Chondrocyte (in vitro differentiated cells): ENCODE measurements at places on chromosomes 5 and 9.

- H3K27ac ChIP-seq: no peak overlapping the region
- no peaks in the 10 kb centered on the region for H3K27me3 ChIP-seq
- peaks cover 2% of the 10 kb centered on the region for H3K36me3 ChIP-seq
Measured at GRCh38 chr5:96930589-96930988, 5.3 kb upstream of the LNPEP start.

DNA sequence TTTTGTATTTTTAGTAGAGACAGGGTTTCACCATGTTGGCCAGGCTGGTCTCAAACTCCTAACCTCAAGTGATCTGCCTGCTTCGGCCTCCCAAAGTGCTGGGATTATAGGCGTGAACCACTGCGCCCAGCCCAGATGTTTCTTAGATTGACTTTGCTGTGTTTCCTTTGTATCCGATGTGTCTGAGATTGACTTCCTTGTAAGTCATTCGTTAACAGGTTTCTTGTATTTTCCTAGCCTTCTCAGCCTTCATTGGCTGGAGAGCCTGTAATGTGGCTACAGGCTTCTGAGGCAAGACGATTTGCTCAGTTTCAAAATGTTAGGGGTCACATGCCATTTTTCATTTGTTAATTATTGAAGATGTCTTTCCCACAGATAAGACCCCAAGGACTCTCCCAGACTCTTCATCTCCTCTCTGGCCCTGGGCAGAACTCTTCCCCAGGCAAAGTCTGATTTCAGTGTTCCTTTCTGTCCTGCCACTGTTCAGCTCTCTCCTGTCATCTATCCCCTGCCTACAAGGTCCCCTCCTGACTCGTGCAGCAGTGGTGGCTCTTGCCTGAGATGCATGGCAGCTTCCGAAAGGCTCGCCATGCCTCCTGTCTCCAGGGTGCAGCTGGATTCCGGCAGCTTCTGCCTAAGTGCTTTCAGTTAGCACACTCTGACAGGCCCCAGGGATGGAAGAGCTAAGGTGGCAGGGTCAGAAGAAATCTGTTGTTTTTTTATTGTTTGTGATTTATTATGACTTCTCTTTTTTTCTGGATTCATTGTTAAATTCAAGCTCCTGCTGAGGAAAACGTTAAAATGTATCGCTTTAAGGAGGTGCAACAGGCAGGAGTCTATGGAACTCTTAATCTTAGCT lies 206.4 kb downstream of the AOPEP start:
- peaks cover 92% of the 10 kb centered on the region for H3K4me1 ChIP-seq
- no peaks in the 10 kb centered on the region for H3K27me3 ChIP-seq
- DNase-seq: no peak
- H3K27ac ChIP-seq: peak overlapping the region; percentile 79
- H3K36me3 ChIP-seq: peaks cover 28% of the 10 kb centered on the region
- H3K4me3 ChIP-seq: no peak overlapping the region

GRCh38 chr5:178356431-178356872 lies 123.8 kb upstream of the PHYKPL start:
- H3K27me3 ChIP-seq: peaks cover 36% of the 10 kb centered on the region
- peak overlapping the region; percentile 13 for H3K4me3 ChIP-seq
- no peaks in the 10 kb centered on the region for H3K36me3 ChIP-seq
- DNase-seq: peak; percentile 93

GRCh38 chr9:33153666-33154065 lies 13.5 kb downstream of the B4GALT1 start:
- DNase-seq: no peak
- peaks cover 60% of the 10 kb centered on the region for H3K4me1 ChIP-seq
- H3K4me3 ChIP-seq: no peak overlapping the region

- no peak overlapping the region for H3K4me3 ChIP-seq
- no peaks in the 10 kb centered on the region for H3K27me3 ChIP-seq
- H3K36me3 ChIP-seq: no peaks in the 10 kb centered on the region
- no peaks in the 10 kb centered on the region for H3K4me1 ChIP-seq
Measured at GRCh38 chr9:71364186-71364955, 242.9 kb upstream of the TRPM3 start.

- no peak overlapping the region for H3K4me3 ChIP-seq
- H3K36me3 ChIP-seq: no peaks in the 10 kb centered on the region
- H3K4me1 ChIP-seq: peaks cover 49% of the 10 kb centered on the region
- H3K27me3 ChIP-seq: no peaks in the 10 kb centered on the region
- DNase-seq: no peak
Measured at GRCh38 chr9:3040761-3041160, 196.9 kb upstream of the PUM3 start.

- H3K36me3 ChIP-seq: no peaks in the 10 kb centered on the region
- H3K4me1 ChIP-seq: peaks cover 30% of the 10 kb centered on the region
- H3K4me3 ChIP-seq: peak overlapping the region; percentile 94
- H3K27me3 ChIP-seq: no peaks in the 10 kb centered on the region
Measured at GRCh38 chr5:14869668-14870164, 1.9 kb downstream of the ANKH start.

GRCh38 chr9:137149942-137150616 lies 11.1 kb downstream of the GRIN1 start:
- H3K4me3 ChIP-seq: no peak overlapping the region
- H3K27ac ChIP-seq: no peak overlapping the region
- DNase-seq: no peak
- H3K4me1 ChIP-seq: no peaks in the 10 kb centered on the region

- H3K36me3 ChIP-seq: no peaks in the 10 kb centered on the region
- peak overlapping the region; percentile 37 for H3K27ac ChIP-seq
- H3K27me3 ChIP-seq: peaks cover 11% of the 10 kb centered on the region
- DNase-seq: no peak
- H3K4me1 ChIP-seq: peaks cover 9% of the 10 kb centered on the region
Measured at GRCh38 chr5:10856683-10857337, 95.8 kb upstream of the DAP start.

- H3K36me3 ChIP-seq: no peaks in the 10 kb centered on the region
- no peak overlapping the region for H3K27ac ChIP-seq
- no peak for DNase-seq
- no peak overlapping the region for H3K4me3 ChIP-seq
- no peaks in the 10 kb centered on the region for H3K4me1 ChIP-seq
Measured at GRCh38 chr9:98045234-98046179, 11.0 kb upstream of the NANS start.

DNA sequence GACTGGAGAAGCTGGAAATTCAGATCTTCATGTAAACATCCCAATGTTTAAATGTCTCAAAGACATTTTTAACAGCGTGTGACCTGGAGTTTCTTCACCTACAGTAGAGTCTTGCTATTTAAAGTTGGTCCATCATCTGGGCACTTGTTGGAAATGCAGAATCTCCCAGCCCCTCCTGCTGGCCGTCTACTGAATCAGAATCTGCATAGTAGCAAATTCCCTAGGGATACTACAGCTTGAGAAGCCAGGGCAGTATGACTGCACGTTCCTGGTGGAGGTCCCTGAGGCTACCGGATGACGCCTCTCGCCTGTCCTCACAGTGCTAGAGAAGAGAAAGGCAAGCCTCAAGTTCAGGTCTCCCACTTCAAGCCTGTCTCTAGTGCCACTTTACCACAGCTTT lies 15.7 kb downstream of the SAP30L start:
- H3K4me3 ChIP-seq: no peak overlapping the region
- no peak for DNase-seq
- no peak overlapping the region for H3K27ac ChIP-seq
- H3K4me1 ChIP-seq: peaks cover 6% of the 10 kb centered on the region
- H3K27me3 ChIP-seq: peaks cover 4% of the 10 kb centered on the region
- H3K36me3 ChIP-seq: peaks cover 12% of the 10 kb centered on the region

GRCh38 chr5:172188893-172189692 lies 1.1 kb upstream of the STK10 start:
- H3K27ac ChIP-seq: peak overlapping the region; percentile 97
- no peaks in the 10 kb centered on the region for H3K36me3 ChIP-seq
- DNase-seq: no peak
- peak overlapping the region; percentile 81 for H3K4me3 ChIP-seq
- H3K4me1 ChIP-seq: peaks cover 41% of the 10 kb centered on the region

DNA sequence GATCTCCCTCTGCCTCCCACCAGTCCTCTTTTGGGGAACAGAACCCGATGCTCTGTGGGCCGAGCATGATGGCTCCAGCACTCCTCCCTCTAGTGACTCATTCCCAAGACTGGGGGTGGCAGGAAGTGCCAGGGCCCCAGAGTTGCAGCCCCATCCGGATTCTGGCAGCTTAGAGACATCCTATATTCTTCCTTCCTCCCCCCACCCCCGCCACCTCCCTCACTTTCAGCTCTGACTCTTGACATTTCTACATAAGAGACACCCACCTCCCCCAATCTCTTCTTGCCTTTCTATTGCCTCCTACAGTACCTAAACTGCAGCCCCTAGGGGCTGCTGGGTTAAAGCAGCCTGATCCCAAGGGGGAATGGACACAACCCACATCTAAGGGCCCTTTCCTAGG lies 47.1 kb upstream of the MATR3 start:
- H3K4me1 ChIP-seq: peaks cover 13% of the 10 kb centered on the region
- H3K4me3 ChIP-seq: no peak overlapping the region
- DNase-seq: no peak
- H3K27ac ChIP-seq: peak overlapping the region; percentile 57

DNA sequence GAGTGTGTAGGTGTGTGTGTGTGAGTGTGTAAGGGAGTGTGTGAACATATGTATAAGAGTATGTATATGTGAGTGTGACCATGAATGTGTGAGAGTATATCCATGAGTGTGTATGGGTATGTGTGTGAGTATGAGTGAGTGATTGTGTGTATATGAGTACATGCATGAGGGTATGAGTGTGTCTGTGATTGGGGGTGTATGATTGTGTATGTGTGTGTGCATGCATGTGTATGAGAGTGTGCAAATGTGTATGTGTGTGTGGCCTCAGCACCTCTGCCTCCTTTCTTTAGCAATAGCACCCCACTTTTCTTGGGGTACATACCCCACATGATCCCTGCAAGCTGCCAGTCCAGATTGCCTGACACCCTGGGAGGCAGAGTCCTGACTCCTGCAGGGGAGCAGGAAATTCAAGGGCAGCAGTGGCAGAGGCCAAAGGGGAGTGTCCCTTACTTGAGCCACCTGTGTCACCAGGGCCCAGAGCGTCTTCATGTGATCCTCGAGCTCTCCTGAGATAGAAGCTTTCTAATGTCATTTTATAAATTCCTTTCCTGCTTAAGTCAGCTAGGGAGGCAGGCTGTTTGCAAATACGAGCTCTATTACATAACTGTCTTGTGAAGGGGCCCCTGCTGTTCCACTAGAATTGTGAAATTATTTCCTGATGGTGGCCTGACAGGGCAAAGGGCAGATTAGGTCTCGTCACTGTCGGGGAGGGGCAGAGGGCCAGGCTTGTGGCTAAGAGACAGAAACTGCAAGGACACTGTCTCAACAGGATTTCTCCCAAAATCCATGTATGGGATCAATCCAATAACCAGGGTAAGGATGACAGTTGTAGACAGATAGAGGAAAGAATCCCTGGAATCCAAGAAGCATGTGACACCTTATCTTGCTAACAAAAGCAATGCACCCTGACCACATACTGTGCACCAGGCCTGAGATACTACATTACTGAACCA lies 389.1 kb downstream of the GADD45G start:
- H3K36me3 ChIP-seq: no peaks in the 10 kb centered on the region
- H3K27me3 ChIP-seq: peaks cover 2% of the 10 kb centered on the region
- no peak for DNase-seq
- no peak overlapping the region for H3K4me3 ChIP-seq

GRCh38 chr5:1212881-1213280 lies 11.5 kb downstream of the SLC6A19 start:
- H3K4me3 ChIP-seq: no peak overlapping the region
- peak; percentile 71 for DNase-seq
- no peaks in the 10 kb centered on the region for H3K36me3 ChIP-seq
- H3K4me1 ChIP-seq: no peaks in the 10 kb centered on the region

DNA sequence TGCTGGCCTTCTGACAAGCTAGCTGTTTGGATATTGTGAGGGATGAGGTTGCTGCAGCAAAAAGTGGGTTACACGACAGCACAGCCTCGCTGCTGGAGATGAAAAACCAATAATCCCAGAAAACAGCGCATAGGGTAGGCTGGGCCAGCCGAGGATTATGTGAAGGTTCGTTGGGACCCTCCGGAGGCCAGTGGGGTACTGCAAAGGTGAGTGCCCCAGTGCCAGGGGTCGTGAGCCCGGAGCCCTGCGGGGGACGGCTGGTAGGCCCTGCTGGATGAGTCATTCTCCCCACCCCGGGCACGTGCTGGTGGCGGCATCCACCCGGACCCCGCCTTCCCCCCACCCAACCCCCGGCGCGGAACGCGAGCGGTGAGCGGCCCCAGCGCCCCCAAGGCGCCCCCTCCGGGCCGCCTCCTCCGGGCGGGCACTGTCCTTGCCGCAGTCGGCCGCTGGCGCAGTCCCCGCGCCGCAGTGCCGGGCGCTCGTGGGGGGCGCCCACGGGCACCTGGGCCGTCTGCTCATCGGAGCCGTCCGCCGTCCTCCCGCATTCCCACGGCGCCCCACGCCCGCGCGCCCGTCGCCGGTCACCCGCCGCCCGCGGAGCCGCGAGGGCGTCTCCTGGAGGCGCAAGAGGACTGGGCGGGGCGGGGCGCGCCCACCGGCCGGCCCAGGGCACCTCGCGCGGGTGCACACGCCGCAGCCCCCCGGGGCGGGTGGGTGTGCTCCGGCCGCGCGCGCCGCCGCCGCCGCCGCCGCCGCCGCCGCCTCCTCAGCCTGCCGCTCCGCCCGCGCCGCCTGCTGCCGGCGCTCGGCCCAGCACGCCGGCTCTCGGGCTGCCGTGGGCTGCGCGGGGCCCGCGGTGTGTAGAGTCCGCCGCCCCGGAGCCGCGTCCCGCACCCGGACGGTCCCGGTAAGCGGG lies at the start of gene PHF24:
Gene PHF24 (plus strand): TSS at position 794 of the 919 bp plus-strand sequence. CDS start 13,014 bp downstream, outside the sequence.
- H3K27ac ChIP-seq: no peak within 1 kb of the TSS
- peak within 1 kb of the TSS; percentile 51 for H3K4me3 ChIP-seq
- no peaks in the 10 kb centered on the region for H3K4me1 ChIP-seq
- no peaks in the 10 kb centered on the region for H3K36me3 ChIP-seq
- DNase-seq: no peak
- H3K27me3 ChIP-seq: peaks cover 65% of the 10 kb centered on the region

- peaks cover 4% of the 10 kb centered on the region for H3K27me3 ChIP-seq
- no peaks in the 10 kb centered on the region for H3K36me3 ChIP-seq
- H3K4me3 ChIP-seq: no peak overlapping the region
- DNase-seq: no peak
- H3K4me1 ChIP-seq: peaks cover 15% of the 10 kb centered on the region
Measured at GRCh38 chr5:110896901-110897300, 158.1 kb downstream of the SLC25A46 start.

GRCh38 chr5:59039296-59040023 lies 456.6 kb downstream of the RAB3C start:
- no peaks in the 10 kb centered on the region for H3K27me3 ChIP-seq
- H3K4me3 ChIP-seq: peak overlapping the region; percentile 91
- peak; percentile 93 for DNase-seq
- H3K27ac ChIP-seq: peak overlapping the region; percentile 89
- peaks cover 56% of the 10 kb centered on the region for H3K4me1 ChIP-seq

GRCh38 chr5:42811591-42812446 lies at the start of gene SELENOP:
Gene SELENOP (minus strand): TSS chr5:42811892. CDS start chr5:42808353, 3,539 bp downstream.
- no peaks in the 10 kb centered on the region for H3K4me1 ChIP-seq
- H3K27ac ChIP-seq: no peak within 1 kb of the TSS
- no peaks in the 10 kb centered on the region for H3K36me3 ChIP-seq
- H3K4me3 ChIP-seq: no peak within 1 kb of the TSS
- peaks cover 3% of the 10 kb centered on the region for H3K27me3 ChIP-seq

DNA sequence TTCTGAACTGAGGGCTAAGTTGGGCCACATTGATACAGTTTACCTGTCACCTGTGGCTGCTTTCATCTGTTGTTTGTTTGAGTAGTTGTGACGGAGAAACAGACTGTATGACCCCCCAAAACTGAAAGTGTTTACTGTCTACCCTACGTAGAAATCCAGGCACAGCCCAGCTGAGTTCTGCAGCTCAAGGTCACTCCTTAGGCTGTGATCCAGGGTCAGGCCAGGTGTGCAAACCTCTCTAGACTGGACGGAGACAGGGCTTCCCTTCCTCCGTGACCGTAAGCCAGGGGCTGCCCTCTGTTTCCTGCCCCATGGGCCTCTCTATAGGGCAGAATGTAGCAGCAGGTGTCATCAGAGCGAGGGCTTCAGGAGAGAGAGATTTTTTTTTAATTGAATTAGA lies 207.9 kb upstream of the OTULINL start:
- H3K27ac ChIP-seq: no peak overlapping the region
- H3K27me3 ChIP-seq: no peaks in the 10 kb centered on the region
- H3K4me1 ChIP-seq: peaks cover 9% of the 10 kb centered on the region
- no peak overlapping the region for H3K4me3 ChIP-seq
